Activated CD4-positive, CD25-positive, alpha-beta regulatory T cell treated with anti-CD3 and anti-CD28 coated beads, Interleukin-2, amount 50 U/mL, for 24 hours (primary cell): ENCODE measurements at places on chromosomes 1 and 21.
A peak's percentile ranks its signal among the peaks of the same experiment; 100 is the strongest.

DNA sequence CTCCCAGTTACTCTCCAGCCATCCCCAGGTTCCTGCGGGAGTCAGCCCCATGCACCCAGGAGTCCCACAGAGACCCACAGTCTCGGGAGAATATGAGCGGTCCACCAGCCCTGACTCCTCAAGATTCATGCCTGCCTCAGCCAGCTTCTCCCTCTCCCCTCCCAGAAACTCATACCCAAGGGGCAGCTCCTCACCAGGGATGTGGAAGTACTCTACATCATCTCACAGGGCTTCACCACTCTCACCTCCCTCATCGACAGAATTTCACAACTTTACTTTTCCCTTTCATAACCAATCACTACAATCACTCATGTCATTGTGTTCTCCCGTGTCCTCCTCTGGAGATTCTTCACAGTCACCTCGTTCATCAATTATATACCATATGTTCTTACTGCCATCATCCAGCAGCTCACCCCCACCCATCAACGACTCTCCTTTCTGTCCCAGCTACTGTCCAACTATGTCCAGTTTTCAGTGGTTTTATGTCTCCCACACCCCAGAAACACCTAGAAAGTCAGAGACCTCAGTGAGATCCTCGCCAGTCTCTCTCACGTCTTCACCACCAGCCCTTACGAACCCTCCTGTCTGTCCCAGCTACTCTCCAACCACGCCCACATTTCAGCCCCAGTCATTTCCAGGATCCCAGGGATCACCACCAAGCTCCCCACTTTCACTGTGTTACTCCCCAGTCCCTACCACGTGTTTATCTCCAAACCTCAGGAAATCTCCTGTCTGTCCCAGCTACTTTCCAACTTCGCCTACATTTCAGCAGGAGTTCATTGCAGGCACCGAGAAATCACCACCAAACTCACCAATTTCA is 1530.1 kb upstream of the TPTE start:
- no peak for ATAC-seq

GRCh38 chr1:158458263-158458662 is 3.4 kb upstream of the OR10K1 start:
- ATAC-seq = no peak

- no peak for ATAC-seq
Measured at GRCh38 chr21:25391777-25392176, 215.5 kb downstream of the MRPL39 start.

GRCh38 chr1:31593136-31593665 is 16.9 kb downstream of the TINAGL1 start:
- ATAC-seq = no peak

DNA sequence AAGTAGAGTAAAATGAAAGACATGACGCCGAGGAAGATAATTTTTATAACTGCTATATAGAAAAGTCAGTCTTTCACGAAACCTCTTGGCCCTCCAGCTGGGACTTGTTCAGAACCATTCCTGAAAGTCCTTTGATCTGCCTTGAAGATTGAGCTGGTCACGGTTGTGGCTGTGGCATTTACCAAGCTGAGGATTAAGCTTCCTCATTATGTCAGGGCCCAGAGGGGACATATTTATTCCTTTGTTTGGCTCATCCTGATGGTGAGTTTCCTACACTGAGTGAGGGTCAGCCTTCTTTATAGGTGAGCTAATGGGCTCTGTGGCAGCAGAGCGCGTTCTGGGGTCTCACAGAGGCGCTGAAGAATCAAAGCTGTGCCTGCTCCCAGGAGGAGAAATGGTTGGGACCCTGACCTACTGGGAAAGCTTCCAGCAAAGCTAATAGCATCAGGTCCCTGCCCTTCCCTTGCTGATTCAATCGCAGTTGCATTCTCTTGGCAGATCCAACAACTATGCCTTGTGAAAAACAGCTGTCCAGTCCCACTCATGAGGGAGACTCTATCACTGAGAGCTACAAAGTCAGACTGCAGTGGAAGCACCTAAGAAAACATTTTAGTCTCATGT is 43.2 kb upstream of the PBX1 start:
- ATAC-seq = no peak

DNA sequence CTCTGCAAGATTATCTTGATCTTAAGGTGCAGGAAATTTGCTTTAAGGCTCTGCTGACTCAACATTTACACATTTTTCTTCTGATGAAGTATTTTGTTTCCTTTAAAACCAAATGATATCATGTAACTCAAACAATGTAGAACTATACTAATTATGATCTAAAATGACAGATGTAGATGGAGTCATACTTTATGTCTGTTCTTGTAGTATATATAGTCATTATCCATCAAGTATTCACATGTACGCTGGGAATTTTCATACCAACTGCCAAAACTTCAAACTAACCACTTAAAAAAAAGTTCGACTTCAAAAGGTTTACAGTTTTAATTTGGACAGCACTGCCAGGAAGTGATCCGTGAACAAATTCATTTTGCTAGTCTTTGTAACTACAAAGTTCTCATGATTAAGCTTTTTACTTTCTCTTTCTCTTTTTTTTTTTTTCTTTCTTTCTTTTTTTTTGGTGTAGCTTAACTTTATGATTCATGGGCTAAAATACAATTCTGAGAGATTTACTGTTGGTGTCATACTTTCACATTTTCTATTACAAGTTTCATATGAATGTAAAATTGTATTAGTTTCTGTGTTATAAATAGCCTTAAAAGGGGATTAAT is 509.0 kb upstream of the CXADR start:
- no peak for ATAC-seq

- ATAC-seq = no peak
Measured at GRCh38 chr1:154996966-154997701, 3.7 kb downstream of the LENEP start.

- ATAC-seq = no peak
Measured at GRCh38 chr1:4371849-4372248, 282.6 kb upstream of the AJAP1 start.

DNA sequence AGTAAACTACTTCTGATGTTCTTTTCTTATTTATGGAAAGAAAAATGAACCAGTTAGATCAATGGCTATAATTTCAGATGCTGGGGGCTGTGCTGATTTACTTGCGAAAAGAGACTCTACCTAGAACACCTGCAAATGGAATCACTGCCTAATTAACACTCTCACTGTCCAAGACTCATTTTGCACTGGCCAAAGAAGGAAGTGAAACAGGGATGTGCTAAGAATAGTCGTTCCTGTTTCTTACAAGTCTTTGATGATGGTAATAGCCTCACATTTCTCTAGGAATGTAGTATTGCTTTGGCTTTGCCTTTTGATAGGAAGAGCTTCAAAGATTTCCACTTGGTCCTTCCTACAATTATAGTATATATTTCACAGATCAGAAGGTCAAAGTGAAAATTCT is 12.7 kb upstream of the TSNAX start:
- no peak for ATAC-seq

GRCh38 chr1:33430692-33431593 is at the start of gene PHC2:
Gene PHC2 (minus strand): TSS chr1:33431095. CDS start chr1:33375539, 55,556 bp downstream.
- peak; percentile 94 for ATAC-seq

- ATAC-seq = no peak
Measured at GRCh38 chr1:56060906-56061305, 518.5 kb downstream of the PLPP3 start.

DNA sequence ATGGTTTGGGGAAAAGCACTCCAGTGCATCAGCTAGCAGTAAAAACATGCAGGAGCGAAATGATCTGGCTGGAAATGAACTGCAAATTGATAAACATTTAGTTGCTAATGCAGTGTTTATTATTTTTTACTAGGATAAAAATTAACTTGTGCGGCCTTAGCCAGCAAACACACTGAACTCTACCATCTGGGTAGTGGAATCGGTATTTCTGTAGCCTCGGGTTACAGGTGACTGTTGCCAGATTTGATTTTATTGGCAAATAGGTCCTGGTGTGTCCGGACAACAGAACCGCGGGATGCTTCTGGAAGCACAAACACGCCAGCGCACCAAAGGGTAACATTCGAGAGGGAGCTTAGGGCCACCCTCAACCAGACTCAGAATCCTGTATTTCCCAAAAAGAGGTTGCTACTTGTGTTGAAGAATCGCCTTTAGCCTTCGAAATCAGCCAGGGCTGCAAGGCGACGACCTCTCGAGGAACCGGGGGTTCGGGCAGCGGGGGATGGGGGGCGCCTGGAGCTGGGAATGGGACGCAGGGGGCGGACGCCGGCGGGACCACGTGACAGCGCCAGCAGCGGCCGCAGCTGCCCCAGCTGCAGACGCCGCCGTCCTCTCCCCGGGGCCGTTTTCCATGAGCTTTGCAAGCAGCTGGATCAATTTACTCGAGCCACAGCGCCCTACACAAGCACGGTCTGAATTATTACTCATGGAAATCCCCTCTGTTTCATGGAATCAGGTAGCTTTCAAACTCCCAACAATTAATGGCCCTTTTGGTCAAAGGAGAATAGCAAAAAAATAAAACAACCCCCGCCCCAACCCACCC is 158.8 kb downstream of the TOMM20 start:
- no peak for ATAC-seq

DNA sequence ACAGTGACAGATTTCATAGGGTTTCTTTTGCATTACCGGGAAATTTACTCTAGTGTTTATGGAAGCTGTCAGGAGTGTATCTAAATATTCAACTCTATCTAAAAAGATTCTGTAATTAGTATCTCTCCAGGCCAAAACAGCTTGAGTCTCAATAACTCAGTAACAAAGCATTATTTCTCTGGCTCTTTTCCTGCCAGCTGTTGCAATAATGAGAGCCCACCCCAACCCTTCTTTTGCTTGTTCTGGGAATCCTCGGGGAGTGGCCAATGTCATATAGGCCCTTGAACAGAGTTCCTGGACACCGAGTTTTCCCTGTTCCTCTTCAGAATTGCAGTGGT is 120.1 kb upstream of the SGIP1 start:
- ATAC-seq = no peak

GRCh38 chr1:117060441-117061317 is 553 bp downstream of the TTF2 start:
- peak; percentile 4 for ATAC-seq

DNA sequence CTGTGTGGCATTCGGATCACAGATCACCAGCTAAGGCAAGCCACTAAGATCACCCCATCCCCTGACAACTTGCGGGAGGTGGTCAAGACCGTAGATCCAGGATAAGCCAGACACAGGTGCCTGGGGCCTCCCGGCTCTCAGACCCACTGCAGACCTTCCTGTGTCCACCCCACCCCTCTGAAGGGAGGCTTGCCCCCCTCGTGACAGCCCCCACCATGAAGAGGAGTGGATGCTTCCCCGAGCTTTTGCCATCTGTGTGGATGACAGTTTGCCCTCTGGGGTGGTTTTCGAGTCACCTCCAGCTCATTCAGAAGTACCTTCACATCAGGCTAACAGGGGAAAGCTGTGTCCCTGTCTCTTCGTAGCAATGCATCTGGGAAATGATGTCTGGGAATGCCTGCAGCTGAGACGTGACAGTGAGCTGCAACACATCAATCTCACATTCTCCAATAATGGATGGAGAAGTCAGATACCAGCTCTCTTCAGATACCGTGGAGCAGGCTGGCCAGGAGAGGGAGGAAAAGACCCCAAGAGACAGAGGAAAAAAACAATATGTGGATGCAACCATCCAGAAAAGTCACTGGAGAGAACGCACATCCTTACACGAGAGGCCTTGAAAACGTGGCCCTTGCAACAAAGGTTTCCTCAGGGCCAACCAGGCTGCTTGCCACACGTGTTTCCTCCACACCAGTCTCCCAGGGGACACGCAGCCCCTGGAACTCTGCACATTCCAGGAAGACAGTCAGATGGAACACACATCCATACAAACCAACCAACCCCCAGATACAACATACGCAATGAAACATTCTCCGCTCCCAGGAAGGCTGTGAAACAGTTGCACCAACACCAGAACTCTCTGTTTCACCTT is 20.4 kb upstream of the FHAD1 start:
- ATAC-seq = no peak

- ATAC-seq = no peak
Measured at GRCh38 chr1:163706915-163707314, 385.2 kb downstream of the NUF2 start.

GRCh38 chr1:36763771-36764170 is 270.5 kb downstream of the GRIK3 start:
- ATAC-seq = no peak

DNA sequence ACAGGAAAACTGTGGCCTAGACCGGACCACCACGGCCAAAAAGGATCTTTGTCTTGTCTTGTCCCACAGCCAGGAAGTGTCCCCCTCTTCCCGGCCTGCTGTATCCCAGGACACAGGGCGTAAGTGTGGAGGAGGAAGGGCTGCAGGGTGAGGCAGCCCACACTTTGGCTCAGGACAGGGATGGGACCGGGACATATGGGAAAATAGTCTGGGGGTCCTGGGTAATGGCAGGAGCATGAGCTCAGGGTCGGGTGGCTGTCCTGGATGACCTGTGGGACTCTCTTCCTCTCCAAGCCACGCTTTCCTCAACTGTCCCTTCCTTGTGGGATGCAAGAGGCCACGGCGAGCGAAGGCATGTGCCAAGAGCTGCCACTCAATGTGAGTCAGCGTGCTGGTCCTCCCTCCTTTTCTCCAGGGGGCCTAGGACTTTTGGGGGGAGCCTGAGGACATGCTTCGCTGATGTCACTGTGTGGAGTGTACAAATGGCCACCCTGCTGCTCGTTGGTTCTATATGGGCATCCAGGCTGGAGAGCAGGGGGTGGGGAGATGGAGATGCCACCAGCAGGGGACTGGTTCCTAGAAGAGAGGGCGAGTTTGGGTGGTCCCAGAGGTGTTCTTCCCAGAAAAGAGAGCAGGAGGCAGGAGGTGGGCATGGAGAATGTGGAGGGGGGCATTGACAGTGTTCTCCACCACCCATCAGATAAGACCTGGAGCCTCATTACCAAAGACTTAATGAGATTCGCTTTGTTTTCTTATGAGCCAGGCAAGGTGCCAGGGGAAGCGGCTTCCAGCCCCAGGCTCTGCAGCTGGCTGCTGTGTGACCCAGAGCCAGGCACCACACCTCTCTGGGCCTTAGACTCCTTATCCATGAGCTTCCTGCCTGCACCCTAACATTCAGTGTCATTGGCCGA is 11.5 kb upstream of the PADI1 start:
- no peak for ATAC-seq

DNA sequence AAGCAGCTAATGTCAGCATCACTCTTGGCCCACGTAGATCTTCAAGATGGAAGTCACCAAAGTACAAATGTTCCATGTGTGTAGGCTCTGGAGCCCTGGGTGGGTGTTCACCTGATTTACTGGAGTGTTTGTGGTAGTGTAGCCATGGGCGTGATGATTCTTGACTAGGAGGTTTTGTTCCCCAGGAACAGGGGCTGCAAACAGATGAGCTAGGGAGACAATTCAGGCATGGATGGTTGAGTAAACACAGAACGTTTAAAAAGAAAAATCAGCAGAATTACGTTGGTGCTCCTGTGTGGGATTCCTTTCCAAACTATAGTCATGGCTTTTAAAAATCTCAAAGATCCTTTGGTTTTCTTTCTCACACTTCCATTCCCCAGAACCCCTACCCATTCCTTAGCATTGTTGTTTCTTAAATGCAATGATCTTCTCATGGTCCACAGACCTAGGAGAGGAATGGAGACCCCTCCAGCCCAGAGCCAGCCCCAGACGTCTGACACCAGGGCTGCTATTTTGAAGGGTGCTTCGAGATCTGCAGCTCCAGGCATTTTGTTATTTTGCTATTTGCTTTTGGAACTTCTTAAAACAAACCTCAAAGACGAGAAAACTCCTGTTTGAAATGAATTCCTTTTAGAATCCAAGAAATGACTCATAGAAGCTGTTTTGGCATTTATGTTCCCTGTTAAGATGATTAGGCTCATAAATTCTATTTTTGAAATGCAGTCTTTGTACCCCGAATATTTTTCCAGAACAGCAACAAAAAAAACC is 115.1 kb downstream of the ETS2 start:
- ATAC-seq = no peak
